ENCODE measurements at places on chromosomes 4 and X.

GRCh38 chr4:100782356-100782755 is 264.5 kb upstream of the EMCN start:
- no peak for DNase-seq

- DNase-seq, result no peak
Measured at GRCh38 chrX:136671006-136671610, 23.1 kb downstream of the CD40LG start.

- no peak for DNase-seq
Measured at GRCh38 chrX:65407157-65407626, 127.4 kb downstream of the LAS1L start.

- DNase-seq, result no peak
Measured at GRCh38 chrX:14927401-14927800, 54.2 kb downstream of the MOSPD2 start.

DNA sequence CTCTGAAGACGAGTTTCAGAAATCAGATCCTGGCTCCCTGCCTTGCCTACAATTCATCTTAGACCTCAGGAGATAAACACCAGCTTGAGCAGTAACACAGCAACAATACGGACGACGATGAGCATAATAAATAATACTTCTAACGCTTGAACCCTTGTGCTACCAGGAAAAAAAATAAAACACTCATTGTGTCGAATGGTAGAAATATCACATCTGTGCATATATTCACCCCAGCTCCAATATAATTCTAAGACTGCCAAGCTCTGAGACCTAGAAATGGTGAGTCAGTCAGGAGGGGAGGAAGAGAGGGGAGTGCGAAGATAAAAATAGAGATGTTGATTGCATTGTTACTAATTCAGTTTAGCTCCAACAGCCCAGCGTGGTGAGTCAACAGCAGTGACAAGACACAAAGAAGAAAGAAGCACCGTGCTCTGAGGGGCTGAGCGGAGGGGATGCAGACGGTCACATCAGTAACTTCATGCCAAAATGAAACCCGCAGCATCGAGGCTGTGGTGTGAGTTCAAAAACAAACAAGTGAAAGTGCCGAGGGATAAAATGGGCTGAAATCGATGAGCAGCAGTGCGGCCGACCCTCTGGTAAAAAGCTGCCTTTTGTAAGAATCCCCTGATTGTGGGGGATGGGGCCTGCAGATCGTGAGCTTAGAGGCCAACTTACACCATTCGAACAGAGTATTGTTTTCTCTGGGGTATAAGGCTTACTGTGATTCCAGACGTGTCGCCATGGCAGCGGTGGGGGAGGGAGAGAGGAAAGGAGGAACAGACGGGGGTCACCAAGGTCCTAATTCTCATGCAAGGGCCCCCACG is 150.4 kb downstream of the MGST2 start:
- no peak for DNase-seq

DNA sequence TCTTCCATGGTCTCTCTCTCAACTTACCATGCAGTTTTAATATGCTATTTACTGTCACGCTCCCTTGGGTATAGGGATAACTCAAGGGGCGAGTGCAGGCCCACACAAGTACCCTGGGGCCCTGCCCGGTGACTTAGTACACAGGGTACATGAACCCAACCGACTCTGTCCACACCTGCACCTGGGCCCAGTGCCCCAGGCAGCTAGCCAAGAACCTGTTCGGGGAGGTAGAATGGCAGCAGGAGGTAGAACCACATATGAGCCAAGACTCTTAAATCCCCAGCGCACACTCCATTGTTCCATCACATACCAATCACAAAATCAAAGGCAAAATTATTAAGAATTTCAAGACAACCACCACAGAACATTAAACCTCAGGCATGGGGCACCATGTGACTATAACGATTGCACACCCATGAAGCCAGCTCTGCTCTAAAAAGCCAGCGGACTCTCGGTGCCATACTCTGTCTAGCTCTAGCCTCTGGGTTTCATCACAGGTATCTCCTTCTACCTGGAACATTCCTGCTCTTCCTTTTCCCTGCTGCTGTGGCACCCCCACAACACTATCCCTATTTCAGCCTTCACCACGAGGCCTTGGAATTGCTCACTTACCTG is 14.6 kb downstream of the PHF8 start:
- DNase-seq, result no peak

- DNase-seq, result no peak
Measured at GRCh38 chr4:124321364-124321763, 391.2 kb downstream of the ANKRD50 start.

DNA sequence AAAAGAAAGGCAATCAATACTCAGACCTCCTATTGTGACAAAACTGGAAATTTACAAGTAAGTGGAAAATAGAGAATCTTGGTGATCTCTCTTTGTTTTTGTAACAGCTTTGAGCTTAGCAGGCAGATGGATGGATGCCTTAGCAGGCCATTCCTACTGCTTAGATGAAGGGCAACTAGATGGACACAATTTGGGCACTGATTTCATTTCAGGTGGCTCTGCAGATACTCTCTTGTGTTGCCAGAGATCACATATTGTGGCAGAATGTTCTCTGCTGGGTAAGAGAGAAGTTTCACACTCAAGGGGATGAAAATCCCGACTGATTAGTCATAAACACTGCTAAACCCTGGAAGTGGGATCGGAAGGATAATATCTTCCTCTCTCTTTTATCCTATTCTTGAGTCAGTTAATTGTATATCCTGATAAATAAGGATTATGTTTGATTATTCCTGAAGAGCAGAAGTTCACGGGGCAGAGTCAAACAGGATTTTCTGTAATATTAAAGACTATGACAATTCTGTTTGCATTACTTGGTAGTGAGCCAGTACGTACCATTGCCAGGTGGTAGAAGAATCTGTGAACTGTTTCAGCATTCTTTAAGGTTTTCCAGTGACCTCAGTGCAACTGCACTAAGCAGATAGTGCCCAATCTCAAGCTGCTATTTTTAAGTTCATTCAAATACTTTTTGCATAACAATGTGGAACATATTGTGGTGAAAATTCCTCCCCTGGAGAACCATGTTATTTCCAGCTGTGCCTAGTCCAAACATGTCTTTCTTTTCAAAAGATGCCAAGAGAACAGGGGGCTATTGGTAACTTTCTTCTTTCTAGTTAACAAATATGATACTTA is 974.3 kb downstream of the FSTL5 start:
- no peak for DNase-seq

DNA sequence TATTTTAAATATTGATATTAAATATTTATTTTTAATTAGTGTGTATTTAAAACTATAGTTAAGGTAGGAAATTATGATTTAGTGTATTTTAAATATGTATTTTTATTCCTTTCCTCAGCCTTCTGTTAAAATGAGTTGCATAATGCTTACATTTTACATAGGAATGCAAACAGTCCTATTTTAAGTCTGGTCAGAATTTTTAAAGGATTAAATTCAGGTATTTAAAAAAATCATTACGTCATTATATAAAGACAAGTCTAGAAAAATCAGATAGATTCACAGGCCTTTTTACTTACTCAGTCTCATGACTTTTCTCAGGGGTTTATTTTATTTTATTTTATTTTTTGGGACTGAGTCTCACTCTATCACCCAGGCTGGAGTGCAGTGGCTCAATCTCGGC is 50.4 kb upstream of the RPA4 start:
- DNase-seq, result no peak

DNA sequence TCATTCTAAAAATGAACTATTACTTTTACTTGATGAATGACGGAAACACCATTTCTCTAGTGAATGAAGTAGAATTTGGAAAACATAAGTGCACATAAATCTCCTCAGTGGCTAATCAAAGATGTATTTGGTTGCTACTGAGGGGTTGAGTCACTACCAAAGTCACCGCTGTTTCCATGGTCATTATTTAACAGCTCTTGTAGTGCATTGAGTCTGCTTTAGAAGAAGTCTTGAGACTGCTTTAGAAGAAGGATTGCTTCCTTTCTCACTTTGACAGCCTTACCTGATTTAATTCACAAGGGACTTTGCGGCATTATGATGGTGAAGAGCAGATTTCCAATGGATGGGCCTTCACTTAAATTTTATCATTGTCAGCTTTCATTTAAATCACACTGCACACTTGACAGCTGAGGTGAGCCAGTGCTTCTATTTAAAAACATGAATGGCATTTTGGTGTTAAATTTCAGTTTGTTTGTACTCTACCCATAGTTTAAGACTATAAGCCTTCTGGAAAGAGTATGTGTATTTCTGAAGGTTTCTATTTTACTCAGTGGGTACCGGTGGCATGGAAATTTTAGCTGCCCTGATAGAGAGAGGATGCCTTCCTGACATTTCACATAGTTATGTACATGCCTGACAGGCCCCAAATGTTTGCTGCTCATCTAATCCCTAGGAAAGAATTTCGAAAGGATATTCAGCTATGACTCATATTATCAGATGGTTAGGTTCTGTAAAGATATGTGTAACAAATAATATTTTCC is 9.5 kb downstream of the ASB5 start:
- no peak for DNase-seq

- no peak for DNase-seq
Measured at GRCh38 chrX:137033774-137034507, at the start of gene GPR101. Gene GPR101, minus strand, starts transcription at chrX:137033995. Its CDS starts 2,321 bp downstream, at chrX:137031674.

DNA sequence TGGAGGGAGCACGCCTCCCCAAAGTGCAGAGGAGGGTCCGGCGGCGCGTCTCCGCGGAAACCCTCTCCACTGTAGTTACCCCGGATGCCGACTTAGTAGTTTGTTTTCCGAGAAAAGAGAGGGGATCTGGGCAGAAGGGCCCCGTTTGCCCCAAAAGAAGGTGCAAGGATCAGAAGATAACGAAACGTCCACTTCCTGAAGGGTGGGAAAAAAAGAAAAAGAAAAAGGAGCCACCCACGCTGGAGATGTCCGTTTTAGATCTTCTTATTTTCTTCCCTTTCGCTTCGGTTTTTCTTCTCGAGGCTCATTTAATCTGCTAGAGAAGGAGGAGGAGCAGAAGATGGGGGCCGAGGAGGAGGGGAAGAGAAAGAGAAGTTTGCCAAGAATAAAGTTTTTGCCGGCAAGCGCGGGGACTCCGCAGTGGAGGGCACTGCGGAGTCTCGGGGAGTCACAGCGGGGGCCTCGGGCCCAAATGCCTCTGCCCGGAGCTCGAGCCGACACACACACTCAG is 517 bp downstream of the LEF1 start:
- no peak for DNase-seq

- DNase-seq, result no peak
Measured at GRCh38 chr4:153529646-153530045, 63.5 kb downstream of the TMEM131L start.

DNA sequence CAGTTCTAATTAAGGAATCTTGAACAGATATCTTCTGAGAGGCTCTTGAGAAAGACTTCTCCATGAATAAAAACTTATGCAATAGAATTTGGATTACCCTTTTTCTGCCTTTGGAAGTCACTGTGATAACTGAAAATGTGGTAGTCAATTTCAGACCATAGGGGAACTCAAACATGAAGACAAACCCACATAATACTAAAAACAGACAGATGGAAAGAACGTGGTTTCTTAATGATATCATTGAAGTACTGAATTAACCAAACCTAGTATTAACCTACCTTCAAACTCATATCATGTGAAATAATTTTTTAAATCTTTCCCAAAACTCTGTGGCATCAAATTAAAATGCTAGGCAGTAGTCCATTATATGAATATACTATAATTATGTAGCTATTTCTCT is 153.5 kb downstream of the CAMK2D start:
- no peak for DNase-seq

- no peak for DNase-seq
Measured at GRCh38 chr4:174494726-174495125, 27.6 kb downstream of the HPGD start.

GRCh38 chr4:126028876-126029275 is 714.1 kb downstream of the FAT4 start:
- no peak for DNase-seq

DNA sequence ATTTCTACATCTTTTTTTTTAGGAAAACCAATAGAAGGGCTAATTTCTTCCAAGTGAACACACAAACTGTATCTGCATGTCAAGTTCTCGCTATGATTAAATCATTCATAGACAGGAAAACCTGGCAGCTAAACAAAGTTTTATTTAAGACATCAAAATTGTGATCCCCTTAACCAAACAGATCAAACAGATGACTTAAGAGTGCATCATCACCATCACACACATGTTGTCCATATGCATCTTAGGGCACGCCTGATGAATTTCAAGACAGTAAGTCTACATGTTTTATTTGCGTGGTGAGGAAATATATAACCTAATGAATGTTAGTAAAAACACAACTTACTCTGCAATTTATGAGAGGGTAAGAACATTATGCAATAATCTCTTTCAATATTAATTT is 317.0 kb upstream of the ANXA10 start:
- no peak for DNase-seq

GRCh38 chr4:92328095-92328494 is 24.3 kb downstream of the GRID2 start:
- DNase-seq, result no peak

DNA sequence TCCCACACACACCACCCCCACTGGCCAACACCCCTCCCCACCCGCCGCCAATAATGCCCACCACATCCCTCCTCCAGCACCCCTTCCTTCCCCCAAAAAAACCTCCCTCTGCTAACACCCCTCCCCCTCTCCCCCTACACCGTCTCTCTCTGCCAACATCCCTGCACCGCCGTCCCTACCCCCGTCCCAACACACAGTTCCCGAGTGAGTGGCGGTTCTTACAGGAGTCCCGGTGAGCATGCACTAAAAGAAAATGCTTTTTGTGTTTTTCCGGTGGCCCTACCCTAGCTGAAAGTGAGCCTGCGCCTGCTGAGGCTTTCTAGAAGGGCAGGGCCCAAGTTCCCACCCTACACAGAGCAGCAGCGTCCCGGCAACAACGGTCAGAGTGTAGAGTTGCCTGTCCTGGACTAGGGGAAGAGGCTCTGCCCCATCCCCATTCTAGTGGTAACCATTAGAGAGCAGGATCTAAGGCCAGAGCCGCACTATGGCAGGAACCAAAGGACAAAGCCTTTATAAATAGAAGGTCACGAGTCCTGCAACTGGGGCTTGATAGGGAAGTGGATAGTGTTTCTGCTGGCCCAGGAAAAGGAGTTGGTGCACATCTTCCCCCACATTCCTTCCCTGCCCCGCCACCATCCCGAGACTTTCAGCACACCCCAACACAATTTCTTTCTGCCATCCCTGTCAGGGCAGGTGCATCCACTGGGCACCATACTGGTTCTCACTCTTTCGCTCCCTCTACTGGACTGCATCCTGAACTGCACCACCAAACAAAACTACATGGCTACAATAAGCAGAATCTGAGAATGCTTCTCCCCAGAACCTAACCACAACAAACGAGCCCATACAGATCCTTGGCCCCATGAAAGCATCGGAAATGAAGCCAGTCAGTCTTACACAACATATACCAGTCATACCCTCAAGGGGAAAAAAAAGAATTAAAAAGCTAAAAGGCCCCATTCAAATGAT is 78.1 kb upstream of the PAGE3 start:
- DNase-seq, result no peak

GRCh38 chr4:183182873-183183725 is 84.0 kb downstream of the WWC2 start:
- DNase-seq, result peak; percentile 13

DNA sequence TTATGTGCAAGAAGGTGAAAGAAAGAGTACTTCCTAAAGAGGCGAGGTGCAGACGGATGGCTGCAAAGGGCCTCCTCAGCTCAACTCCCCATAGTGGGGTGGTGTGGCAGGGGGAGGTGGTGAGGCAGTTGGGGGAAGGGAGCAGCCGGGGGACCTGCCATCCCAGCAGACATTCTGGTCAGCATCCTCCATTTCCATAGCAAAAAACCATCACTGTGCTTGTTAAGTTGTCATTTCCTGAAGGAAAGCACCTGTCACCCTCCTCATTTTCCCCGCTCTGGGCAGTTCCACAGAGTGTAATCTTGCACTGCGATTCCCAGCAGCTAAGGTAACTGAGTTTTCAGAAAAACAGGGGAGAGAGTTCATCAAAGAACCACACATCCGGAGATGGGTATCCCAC is 51.5 kb downstream of the TSPAN5 start:
- DNase-seq, result no peak

GRCh38 chr4:15451866-15452765 is 17.6 kb upstream of the CC2D2A start:
- no peak for DNase-seq
